ENCODE measurements at places on chromosomes 2 and 18.

GRCh38 chr2:216242365-216242764 lies 129.9 kb downstream of the MARCHF4 start:
- peak; percentile 92 for DNase-seq

GRCh38 chr2:45648636-45649035 lies 2.8 kb upstream of the PRKCE start:
- no peak for DNase-seq

DNA sequence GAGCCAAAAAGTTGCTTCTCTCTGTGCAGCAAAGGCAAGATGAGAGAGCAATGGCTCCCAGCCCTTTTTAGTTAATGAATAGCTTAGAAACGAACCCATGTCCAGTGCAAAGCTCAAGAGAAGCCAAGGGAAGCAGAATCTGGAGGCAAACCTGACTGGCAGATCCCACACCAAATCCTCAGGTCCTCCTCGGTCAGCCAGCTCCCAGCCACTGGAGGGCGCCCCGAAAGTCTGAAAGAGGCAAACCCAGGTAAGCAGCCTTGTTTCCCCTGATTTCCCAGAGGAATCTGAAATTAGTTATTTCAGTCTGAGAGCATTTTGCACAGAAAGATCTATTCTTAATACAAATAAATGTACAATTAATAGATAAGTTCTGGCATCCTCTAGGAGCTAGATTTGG lies 71.3 kb upstream of the PID1 start:
- peak; percentile 40 for DNase-seq

GRCh38 chr2:186426153-186427016 lies 59.7 kb upstream of the ZC3H15 start:
- DNase-seq = no peak

- DNase-seq = no peak
Observed at GRCh38 chr18:27839141-27839540, 337.8 kb downstream of the CDH2 start.

- DNase-seq = no peak
Observed at GRCh38 chr2:12597610-12598009, 119.1 kb upstream of the TRIB2 start.

- DNase-seq = peak; percentile 60
Observed at GRCh38 chr2:176653479-176654443, 384.5 kb downstream of the MTX2 start.

DNA sequence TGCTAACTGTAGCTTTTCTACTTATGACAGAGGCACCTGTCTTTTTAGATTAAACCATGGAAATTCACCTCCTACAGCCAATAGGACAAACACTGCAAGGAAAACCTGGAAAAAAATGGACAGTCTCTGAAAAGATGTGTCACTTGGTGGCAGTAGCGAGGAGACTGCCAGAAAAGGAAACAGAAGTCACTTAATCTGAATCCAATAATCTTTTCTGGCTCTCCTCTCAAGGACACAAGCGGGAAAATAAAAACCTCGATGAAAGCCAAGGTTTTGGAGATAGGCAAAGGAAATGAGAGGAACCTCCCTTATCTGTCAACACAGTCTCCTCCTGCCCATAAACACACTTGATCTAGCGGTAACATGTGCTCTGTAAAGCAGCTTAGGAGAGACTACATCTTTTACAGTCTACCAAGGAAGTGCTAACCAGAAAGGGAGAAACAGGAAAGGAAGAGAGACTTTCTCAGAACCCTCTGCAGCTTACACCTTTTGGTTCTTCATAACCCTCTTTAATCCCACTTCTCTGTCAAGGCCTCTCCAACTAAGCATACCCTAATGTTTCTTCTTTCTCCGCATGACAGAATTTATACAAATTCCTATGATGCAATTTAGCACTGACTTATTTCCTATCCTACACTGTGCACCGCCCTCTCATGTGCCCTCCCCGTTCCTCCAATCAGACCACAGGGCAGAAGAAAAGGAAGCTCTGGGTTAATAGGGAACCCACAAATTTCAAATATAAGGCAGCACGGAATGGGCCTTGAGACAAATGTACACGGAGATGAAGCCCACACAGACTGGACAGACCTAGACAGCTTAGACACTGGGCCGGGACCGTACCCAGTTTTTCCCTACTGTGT lies 52.8 kb downstream of the CLASP1 start:
- DNase-seq = peak; percentile 41

GRCh38 chr2:140344838-140345237 lies 1564.6 kb upstream of the NXPH2 start:
- no peak for DNase-seq

GRCh38 chr2:142588269-142588668 lies 289.2 kb upstream of the KYNU start:
- no peak for DNase-seq

- peak; percentile 12 for DNase-seq
Observed at GRCh38 chr2:26612522-26613240, 28.5 kb downstream of the CIB4 start.

DNA sequence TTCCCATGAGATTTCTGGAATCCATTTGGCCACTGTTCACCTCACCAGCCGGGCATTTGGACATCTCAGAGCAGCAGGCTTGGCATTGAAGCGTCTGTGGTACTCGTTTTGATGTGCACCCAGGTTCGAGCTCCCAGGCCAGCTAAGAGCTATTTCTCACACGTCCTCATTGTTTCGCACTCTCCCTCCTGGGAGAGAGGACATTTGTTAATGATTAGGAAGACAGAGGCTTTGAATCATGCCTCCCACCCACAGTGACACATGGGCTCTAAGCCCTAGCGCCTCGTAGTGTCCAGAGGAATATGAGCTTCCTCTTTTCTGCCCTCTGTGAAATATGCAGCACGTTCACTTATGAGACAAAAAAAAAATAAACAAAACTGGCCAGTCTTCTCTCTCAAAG lies 361.8 kb downstream of the RND3 start:
- DNase-seq = no peak

Data from NCI-H146 (cell line).